ENCODE measurements at places on chromosomes 6 and 20.

DNA sequence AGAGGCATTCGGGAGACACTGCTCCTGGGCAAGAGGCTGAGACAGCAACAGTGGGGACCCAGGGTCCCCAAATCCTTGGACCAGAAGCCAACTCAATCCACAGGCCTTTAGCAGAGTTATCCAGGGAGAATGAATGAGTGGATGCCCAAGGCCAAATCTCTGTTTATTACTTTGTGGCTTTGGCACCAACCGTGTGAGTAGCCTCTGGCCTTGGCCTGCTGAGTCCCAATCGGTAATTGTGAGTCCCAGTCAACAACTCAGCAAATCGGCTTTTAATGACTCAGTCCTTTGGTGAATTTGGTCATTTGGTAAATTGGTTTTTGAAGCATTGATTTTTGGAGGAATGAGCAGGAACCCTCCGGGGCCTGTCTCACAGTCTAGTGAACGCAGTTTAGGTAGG lies 29.1 kb upstream of the ECI2 start:
- no peak for DNase-seq

DNA sequence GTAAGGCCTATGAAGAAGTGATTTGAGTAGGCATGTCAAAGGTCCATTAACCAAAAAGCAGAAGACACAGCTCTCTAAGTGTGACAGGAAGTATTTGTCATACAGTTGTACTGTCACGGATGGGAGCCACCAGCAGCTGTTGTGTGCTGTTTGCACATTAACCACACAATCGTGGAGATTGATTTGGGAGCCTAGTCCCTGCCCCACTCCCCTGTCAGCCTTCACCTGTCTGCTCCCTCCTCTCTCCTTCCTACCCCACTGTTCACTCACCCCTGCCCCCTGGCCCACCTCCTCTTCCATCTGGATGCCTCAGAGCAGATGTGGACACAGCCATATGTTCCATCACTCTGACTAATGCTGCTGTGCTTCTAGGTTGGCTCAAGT lies 124.7 kb upstream of the SPACA1 start:
- DNase-seq, result no peak

- DNase-seq, result no peak
Observed at GRCh38 chr6:1860756-1861348, 251.1 kb downstream of the FOXC1 start.

- DNase-seq, result no peak
Observed at GRCh38 chr6:170407200-170407599, 100.6 kb downstream of the FAM120B start.

DNA sequence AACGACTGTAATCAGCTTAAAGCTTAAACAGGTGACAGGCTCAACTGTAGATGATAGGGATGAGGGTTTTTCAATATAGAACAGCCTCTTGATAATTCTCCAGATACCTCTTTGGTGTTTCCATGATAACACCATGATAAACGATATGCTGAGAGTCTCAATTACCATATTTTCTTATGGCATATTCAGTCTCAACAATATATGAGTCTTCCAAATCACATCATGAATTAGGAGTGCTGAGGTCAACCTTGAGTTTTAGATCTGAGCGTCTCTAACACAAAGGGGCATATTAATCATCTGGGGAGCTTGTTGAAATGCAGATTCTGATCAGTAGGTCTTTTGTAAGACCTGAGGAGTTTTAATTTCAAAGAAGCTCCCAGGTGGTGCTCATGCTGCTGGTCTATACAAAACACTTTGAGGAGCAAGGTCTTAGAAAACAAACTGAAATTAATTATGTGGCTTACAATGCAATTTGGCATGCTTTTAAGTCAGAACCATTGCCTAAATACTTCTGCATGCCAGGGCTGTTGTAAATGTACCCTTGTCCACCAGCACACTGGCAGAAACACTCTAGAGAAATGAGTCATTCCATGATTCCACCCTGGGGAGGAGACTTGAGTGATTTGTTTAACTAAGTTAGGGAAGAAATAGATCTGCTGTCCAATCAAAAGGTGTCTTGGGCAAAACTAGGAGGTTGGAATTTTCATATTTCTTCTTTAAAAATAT lies 49.6 kb downstream of the PTCHD4 start:
- DNase-seq, result no peak

GRCh38 chr20:41135187-41135887 lies 2.0 kb upstream of the PLCG1 start:
- DNase-seq, result peak; percentile 74

DNA sequence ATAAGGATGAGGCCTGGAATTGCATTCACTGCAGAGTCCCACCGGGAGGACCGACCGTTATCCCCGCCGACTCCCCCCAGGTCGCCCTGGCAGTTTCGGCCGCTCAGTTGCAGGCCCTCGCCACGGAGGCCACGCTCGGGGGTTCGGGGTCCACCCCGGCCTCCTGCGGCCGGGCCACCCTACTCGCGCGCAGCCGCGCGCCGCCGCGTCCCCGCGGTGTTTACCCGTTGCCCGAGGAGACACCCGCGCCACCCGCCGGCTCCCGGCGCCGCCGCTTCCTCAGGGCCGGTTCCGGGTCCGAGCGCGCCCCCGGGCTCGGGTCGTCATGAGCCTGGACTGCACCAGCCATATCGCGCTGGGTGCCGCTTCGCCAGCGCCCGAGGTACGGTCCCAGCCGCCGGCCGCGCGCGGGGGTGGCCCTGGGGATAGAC lies at the start of gene CCDC170:
TSS of gene CCDC170 (plus strand) at position 214 of the 431 bp plus-strand sequence. CDS start at position 326, 112 bp downstream.
- peak; percentile 24 for DNase-seq

- DNase-seq, result no peak
Observed at GRCh38 chr6:26544473-26544872, 6.3 kb downstream of the HMGN4 start.
